ENCODE measurements at places on chromosomes 7 and 10.

GRCh38 chr10:60739558-60739957 is 38.7 kb upstream of the CDK1 start:
- no peak for DNase-seq

GRCh38 chr7:15686957-15687545 is 568 bp upstream of the MEOX2 start:
- no peak for DNase-seq

DNA sequence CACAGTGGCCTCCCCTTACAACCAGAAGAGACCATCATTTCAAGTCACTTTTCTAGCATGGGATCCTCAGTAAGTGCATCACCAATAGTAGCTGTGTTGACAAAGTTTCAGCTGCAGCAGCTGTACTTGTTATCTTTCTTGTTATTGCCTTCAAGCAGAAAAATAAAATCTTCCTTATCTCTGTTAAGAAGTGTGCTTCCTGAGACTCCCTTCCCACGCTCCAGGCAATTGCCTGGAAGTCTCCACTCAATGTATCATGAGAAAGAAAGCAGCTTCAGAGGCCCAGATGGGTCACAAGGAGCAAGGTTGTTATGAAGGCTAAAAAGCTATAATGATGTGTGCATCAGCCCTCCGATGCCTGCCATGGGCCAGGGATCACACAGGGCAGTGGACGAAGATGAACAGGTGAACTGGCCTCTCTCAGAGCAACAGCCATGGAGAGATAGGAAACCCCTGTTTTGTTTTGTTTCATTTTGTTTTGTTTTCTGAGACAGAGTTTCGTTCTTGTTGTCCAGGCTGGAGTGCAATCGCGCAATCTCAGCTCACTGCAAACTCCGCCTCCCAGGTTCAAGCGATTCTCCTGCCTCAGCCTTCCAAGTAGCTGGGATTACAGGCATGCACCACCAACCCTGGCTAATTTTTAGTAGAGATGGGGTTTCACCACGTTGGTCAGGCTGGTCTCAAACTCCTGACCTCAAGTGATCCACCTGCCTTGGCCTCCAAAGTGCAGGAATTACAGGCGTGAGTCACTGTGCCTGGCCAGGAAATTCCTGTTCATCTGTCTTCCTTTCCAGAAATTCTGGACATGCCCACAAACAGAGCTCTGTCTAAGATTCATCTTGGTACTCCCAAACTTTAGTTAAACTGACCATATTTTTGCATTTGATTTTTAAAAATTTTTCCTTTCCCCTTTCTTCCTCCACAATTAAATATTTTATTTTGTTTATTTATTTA is 340.5 kb downstream of the TNS3 start:
- no peak for DNase-seq

GRCh38 chr7:123367484-123368122 is 166.8 kb downstream of the IQUB start:
- no peak for DNase-seq

DNA sequence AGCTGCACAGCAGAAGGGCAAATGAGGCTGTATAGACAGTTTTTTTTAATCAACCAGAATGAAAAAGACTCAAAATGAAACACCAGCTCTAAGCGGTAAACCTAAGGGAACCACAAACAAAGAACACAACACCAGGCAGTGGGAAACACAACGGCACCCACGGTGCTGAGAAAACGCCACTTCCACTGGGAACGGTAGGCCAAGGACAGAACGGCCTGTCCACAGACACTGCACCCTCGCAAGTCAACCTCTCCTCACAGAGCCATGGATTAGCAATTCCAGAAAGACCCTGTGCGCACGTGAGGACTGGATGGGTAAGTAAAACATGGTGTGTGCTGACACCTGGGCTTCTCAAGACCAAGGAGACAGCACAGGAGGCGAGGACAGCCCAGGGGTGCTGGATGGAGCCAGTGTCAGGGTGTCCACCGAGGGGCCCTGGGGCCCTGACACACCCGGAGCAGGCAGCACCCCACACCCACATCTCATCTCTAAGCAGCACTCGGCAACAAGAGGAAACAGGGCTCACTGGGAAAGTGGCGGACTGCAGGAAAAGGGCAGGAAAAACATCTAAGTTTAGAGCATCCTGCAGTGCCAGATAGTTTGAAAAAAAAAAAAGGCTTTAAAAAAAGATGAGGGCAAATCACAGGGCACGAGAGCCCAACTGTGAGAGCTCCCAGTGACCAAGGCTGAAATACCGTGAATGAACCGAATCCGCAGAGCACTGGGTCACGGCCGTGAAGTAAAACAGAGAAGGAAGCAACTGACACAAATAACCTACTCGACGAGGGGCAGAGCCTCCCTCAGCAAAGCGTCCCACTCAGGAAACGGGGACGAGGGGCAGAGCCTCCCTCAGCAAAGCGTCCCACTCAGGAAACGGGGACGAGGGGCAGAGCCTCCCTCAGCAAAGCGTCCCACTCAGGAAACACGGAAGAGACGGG is 120.2 kb downstream of the MAD1L1 start:
- no peak for DNase-seq

Measured in activated CD4-positive, alpha-beta T cell treated with anti-CD3 and anti-CD28 coated beads for 24 hours (primary cell).